ENCODE measurements at places on chromosomes 4 and X.

GRCh38 chrX:97482666-97483300 is 599.1 kb downstream of the RPA4 start:
- DNase-seq, result no peak

DNA sequence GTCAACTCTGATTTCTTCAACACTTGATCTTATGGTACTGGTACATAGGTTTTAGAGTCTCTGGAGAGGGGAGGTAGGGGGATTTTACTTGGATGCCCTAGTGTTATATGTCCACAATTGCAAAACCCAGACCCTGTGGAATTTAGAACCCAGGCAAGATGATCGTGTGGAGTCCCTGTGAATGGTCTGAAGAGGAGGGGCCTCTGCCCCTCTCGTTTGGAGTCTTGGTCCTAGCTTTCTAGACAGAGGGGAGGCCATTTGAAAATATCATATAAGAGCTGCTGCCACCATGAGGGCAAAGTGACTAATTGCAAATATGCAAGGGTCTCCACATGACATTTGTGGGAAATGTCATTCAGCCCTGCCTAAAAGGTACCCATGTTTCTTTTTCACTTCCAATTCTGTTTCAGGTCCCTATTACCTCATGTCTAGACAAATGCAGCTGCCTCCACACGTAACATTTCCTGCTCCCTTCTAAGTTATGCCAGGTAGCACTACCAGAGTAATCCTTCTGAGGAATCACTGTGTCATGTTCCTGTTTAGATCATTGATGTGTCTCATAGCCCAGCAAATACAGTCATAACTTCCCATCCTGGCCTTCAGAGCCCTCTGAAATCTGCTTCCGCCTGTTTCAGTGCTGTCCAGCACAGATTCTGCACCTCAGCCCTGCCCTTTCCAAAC is 126.8 kb downstream of the KLHL8 start:
- peak; percentile 26 for DNase-seq

DNA sequence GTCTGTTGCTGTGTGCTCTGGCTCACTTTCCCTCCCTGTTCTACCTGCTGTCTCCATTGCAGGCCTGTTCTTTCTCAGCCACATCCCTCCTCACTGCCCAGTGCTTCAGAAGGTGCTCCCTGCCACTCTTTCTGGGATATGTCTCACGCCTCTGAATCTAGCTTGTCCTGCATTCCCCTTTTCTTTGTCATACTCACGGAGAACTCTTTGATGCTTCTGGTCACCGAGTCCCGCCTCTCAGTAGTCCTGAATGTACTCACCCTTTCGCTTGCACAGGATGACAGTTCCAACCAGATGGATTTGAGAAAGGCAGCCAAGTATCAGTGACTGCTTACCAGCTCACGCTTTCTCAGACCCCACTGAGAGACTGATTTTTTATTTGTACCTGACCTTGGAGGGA is 65.2 kb upstream of the TLR2 start:
- no peak for DNase-seq

DNA sequence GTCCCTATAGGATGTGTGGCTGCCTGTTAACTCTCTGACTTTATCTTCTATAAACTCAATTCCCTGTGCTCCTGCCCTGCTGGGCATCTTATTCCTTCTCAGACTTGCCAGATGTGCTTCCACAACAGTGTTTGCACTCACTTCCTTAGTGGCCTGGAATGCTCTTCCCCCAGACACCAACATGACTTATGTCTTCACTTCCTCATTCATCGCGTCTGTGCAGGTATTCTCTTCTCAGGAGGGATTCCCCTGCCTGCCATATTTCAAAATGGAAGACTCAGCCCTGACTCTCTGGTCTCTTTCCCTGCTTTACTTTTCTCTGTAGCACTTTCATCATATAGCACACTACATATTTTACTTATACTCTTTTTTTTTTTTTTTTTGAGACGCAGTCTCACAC is 344.0 kb downstream of the CENPC start:
- no peak for DNase-seq

GRCh38 chr4:94695384-94695783 is 62.4 kb upstream of the BMPR1B start:
- DNase-seq, result no peak

- DNase-seq, result no peak
These were observed 555.5 kb downstream of the IL15 start for GRCh38 chr4:142191901-142192300.

GRCh38 chr4:16140879-16141249 is 57.0 kb upstream of the PROM1 start:
- DNase-seq, result no peak

DNA sequence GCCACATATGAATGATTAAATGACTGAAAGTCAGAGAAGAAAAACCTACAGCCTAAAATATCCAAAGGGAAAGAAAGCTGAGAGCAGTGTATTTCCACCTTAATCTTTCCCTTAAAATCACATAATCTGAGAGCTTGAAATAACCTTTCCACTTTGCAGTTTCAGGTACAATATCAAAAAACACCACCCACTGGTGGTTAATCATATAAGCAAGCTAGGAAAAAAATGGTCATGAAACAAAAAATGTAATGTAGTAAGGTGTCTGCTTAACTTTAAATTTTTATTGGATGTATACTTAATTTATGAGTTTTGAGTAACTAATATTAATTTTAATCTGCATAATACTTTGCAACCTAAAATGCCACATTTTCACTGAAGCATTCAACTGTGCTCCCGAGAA is 3.2 kb downstream of the PRDM5 start:
- DNase-seq, result no peak

GRCh38 chr4:141971869-141972268 is 335.5 kb downstream of the IL15 start:
- no peak for DNase-seq

DNA sequence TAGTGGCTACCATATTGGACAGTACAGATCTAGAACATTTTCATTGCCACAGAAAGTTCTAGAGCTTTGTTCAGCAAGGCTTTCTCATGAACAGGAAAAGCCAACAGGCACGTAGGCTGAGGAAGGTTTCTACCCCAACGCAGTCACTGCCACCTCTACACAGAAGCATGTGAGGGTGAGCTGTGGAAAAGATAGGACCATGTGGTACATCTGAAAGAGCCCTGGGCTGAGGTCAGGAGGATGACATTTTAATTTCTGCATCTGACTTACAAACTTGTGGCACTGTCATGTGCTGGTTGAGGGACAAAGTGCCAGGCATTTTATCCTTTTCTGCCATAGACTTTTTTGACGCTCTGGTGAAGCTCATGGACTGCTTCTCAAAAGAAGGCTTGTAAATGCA is 454.2 kb downstream of the BCOR start:
- no peak for DNase-seq

GRCh38 chr4:88204882-88205281 is 46.4 kb upstream of the ABCG2 start:
- DNase-seq, result no peak

DNA sequence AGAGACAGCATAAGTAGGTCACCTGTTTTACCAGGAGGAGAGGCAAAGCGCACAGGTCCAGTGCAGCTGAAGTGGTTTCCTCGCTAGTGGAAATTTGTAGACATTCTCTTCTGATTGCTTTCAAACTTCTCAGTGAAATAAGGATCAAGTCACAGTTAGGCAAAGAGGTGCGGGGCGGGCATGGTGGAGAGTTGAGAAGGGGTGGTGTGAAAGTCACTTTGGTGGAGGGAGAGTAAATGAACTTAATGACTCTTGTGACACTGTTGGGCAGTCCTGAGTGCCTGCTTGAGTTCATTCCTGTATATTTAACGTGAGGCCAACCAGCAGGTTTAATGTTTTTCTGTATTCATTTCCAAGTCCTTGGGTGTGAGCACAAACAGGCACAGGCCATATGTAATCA is 235.6 kb downstream of the TRIML1 start:
- no peak for DNase-seq

DNA sequence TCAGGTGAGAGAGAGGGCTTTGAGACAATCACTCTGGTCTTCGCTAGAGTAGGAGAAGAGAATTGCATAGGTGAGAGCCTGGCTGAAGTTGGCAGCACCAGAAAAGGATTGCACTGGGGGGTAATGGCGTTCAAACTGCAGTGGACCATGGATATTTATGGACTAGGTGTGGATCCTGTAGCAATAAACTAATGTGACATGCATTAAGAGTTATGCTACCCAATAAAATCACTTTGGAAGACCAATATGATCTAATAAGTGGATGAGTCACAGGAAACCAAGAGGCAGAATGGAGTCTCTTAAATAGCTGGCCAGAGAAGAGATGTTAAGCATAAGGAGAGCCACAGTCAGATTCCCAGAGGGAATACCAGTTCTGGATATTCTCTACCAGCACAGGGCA is 259.8 kb downstream of the FBXO8 start:
- DNase-seq, result no peak

DNA sequence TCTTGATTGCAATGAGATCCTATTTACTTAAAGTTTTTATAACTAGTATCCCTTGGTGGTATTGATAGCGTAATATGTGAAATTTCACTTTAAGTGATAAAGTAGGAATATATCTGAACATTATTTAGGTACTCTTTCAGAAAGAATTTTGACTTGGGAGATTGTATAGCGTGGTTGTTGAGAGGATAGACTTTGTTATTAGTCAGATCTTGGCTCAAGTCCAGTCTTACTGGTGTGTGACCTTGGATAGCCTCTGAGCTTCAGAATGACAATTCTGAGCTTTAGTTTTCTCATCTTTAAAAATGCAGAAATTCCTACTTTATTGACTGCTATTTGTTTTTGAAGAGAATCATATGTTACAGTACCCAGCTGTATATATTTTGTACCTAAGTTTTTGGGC is 32.6 kb downstream of the DCK start:
- no peak for DNase-seq

DNA sequence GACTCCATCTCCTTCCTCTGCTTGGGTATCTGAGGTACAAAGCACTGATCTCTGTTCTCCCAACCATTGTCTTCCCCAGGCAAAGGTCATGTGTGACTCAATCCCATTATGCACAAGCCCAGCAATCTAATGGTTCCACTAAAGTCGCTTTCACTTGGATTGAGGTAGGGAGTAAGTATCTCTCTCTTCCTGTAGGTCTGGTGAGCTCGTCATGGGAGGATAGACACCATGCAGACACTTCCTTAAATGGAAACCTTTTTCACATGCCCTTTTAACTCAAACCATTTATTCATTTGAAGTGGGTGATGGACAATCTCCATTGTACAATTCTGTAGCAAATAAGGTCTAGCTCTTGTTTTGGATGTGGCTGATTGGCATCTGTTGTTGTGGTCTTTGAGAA is 245.2 kb upstream of the CLNK start:
- DNase-seq, result no peak

Measured in stimulated activated CD4-positive, alpha-beta T cell treated with anti-CD3 and anti-CD28 coated beads, Interleukin-2, amount 100 ng/mL, for 4 hours (primary cell).